Head of caudate nucleus (tissue), 42 donors: ENCODE measurements at places on chromosomes 1 and 21.
A peak's percentile ranks its signal among the peaks of the same experiment; 100 is the strongest.

DNA sequence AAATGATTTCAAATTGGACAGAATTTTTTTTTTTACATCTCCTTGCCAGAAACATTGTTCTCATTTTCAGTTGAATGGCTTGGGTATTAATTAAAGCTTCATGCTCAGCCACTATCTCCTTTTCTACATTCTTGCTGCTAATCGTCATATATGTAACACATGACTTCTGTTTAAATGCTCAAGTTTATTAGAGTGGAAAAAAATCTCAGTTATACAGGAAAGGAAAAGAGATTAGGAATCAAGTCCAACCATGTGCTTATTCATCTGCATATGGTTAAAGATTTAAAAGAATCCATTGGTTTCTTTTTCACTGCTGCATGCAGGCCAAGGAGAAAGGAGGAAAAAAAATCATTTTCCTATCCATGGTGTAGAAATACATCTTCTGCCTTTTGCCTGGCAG is 47.3 kb upstream of the CNN3 start:
- no peak for DNase-seq

DNA sequence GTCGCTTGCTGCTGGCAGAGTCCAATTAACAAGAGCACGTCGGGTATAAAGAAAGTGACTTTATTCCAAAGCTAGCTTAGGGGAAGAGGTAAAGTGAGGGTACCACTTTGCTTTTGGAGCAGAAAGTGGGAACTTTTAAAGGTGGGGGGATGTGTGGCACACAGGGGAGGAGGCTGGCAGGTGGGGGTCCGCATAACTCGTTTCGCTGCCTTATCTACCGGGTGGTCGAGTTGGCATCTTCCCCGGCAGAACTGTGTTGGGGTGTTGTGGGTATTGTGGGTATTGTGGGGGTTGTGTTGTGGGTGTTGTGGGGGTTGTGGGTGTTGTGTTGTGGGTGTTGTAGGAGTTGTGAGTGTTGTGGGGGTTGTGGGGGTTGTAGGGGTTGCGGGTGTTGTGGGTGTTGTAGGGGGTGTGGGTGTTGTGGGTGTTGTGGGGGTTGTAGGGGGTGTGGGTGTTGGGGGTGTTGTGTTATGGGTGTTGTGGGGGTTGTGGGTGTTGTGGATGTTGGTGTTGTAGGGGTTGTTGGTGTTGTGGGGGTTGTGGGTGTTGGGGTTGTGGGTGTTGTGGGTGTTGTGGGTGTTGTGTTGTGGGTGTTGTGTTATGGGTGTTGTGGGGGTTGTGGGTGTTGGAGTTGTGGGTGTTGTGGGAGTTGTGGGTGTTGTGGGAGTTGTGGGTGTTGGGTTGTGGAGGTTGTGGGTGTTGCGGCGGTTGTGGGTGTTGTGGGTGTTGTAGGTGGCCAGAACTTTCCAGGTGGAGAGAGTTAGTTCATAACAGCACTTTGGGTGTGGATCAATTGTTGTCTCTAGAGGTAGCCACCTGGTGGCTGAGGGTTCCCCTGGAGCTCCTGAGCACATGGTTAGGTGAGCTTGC is 52.7 kb downstream of the AGPAT3 start:
- DNase-seq, result no peak

DNA sequence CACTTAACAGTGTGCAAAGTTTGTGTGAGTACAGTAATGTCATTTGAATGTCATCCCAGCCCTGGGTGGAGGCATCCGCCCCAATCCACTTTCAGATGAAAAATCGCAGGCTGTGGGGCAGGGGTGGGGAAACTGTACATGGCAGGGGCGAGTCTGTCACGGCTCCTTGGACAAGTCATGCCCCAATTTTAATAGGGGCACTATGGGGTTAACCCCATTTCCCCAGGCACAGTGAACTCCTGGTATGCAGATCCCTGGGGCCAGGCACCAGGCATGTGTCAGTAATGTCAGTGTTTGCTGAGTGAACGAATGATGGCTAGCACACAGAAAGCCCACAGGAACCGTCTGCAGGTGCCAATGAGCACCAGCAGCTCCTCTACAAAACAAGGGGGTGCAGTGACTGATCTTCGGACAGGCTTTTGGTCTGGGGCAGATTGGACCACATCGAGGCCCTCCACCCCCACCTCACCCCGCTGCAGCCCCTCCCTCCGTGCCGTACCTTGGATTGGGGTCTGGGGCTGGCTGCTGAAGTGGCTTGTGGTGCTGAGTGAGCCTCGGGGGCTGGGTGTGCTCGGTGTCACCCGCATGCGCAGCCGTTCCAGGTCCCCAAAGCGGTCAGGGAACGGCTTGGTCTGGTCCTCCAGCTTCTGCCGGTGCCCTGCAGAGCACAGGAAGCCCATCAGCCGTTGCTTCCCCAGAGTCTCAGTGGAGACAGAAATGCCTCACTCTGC is 23.2 kb downstream of the RUNX3 start:
- DNase-seq, result no peak

DNA sequence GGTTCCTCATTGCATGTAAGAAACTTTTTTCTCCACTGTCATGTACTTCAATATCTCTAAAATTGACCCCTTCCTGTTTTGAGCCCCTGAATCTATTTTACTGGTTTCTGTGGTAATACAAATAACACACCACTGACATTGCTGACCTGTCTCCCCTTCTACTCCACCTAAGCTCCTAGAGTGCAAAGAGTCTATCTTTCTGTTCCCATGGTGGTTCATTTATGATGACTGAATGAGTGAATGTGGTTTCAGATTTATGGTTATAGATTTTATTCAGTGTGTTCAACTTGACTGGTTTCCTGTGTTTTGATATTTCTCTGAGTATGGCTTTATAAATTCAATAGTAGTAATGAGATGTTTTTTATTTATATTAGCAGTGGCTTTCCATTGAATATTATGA is 127.7 kb downstream of the MAGI3 start:
- no peak for DNase-seq

DNA sequence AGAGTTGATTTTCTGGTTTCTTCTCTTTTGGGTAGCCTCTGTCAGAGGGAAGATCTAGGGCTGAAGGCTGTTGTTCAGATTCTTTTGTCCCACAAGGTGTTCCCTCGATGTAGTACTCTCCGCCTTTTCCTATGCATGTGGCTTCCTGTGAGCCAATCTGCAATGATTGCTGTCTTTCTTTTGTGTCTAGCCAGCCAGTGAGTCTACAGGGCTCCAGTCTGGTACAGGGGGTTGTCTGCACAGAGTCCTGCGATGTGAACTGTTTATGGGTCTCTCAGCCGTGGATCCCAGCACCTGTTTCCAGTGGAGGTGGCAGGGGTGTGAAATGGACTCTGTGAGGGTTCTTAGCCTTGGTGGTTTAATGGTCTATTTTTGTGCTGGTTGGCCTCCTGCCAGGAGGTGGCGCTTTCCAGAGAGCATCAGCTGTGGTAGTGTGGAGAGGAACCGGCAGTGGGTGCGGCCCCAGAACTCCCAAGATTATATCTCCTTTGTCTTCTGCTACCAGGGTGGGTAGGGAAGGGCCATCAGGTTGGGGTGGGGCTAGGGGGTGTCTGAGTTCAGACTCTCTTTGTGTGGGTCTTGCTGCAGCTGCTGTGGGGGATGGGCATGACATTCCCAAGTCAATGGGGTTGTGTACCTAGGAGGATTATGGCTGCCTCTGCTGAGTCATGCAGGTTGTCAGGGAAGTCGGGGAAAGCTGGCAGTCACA is 81.3 kb upstream of the C21orf91 start:
- no peak for DNase-seq

DNA sequence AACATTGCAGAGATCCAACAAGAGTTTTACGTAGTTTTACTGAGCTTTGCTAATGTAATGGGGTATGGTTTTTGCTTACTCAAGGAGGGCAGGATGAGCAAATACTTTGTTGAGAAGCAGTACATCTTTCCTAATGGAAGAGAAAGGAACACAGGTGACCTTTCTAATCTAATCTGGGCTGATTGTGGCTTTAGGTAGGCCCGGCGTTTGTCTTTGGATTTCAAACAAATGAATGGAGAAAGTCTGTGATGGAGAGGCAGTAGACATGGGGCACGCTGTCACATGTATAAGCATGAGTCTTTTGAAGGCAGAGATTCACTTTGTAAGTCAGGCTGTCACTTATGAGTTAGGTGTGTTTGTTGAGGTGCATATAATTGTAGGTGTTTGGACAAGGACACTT is 1.7 kb downstream of the PLEKHM2 start:
- DNase-seq, result no peak

DNA sequence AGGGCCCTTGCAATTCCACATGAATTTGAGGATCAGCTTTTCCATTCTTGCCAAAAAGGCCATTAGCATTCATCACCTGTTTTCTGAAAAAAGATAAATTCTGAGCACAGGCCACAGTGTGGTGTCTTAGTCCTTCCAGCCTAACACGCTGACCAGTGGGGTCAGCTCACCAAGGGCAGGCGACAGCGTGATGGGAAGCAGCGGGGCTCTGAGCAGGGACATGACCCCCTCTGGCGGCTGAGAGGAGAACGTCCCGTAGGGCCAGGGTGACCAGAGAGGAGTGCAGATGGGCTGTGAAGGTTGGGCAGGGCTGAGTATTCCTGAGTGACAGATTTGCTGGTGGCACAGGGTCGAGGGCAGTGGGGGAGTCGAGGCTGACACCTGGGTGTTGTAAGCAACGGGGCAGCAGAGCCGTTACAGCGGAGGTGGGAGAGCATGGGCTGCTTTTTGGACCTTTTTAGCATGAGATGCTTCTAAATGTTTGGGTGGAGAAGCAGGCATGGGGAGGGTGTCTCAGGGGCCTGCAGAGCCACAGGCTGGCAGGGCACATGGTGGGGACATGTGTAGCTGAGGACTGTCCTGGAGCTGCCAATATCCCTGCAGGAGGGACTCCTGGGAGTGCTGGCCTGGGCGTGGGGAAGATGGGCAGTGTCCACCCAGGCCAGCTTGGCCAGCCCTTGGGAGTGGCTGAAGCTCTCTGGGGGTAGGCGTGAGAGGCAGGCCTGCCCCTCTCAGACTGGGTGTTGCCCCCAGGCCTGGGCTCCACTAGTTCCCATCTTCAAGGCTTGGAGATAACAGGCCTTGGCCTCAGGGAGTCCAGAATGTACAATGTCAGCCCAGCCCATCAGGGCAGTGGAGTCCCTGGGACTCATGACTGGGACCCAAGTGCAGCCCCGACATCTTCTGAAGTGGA is 8.6 kb upstream of the CALML6 start:
- peak; percentile 85 for DNase-seq

DNA sequence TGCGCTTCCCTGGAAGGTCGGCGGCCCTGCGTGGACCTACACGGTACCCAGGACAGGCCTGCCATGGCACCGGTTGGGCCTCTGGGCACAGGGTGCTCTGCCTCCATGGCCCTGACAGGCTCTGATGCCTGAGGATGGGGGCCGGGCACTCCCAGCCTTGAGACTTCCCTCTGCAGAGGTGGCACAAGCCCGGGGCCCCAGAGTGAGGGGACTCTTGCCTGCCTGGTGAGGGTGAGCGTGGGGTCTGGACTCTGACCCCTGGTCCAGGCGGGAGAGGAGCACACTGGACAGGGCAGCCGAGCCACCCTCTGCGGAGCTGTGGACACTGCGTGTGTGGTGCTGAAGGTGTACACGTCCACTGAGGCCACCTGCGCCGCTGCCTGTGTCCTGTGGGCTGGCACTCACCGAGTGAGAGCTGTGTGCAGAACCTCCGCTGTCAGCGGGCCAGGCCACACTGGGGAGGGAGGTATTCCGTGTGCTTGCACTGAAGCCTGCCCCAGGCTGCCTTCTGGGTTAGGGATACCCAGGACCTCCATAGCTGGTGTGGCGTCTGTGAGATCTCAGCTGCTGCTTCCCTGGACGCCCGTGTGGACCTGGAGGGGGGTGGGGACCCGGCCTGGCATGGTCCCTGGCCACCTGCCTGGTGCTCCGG is 10.4 kb downstream of the SKI start:
- no peak for DNase-seq

DNA sequence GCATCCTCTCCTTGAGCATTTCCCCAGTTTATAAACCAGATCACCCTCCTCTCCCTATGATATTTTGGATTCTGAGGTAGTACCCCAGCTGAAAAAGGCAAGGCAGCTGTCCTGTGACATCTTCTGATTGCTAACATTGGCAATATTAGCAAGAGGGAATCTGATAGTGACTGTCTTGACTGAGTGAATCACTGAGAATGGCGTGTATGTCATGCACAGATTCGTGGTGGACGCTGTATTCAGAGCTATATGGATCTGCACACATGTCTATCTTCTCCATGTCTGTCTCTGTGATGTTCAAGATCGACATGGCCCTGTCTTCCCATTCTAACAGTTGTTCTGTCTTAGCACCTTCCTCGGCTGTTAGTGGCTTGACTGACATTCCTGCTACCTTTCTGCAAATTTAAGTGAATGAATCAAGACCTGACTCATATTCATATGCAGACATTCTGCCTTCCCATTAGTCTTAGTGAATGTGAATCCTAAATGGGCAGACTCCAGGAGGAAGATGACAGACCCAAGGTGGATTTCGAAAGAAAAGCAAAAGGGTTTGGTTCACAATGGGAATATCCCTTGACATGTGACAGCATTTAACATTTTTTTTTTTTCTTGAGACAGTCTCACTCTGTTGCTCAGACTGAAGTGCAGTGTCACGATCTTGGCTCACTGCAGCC is 97.7 kb downstream of the PGBD5 start:
- no peak for DNase-seq

- DNase-seq, result no peak
These were observed 72.3 kb upstream of the NTPCR start for GRCh38 chr1:232878086-232878485.

GRCh38 chr1:91283421-91283726 is 121.3 kb downstream of the HFM1 start:
- DNase-seq, result no peak
